ENCODE measurements at places on chromosomes 1 and 21.

DNA sequence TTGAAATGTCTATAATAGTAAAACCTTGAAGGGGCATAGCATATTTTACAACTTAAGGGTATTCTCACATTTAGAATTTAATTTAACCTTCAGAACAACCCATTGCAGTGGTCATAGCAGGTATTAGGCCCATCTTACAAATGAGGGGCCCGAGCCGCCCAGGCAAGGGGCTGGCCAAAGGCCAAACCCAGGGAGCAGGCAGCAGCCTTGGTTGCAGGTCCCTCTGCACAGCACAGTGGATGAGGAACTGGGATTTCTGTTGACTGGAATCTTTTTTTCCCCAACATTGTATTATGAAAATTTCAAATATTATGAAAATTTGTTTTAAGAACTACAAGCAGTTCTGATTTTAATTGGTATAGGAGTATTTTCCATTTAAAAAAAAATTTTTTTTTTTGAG lies 33.2 kb downstream of the CCSAP start:
- no peak for DNase-seq

- no peak for DNase-seq
Measured at GRCh38 chr1:16116002-16116401, 39.9 kb downstream of the EPHA2 start.

- no peak for DNase-seq
Measured at GRCh38 chr1:91523482-91523881, 22.8 kb downstream of the CDC7 start.

- no peak for DNase-seq
Measured at GRCh38 chr1:151485685-151486255, 25.4 kb upstream of the CGN start.

DNA sequence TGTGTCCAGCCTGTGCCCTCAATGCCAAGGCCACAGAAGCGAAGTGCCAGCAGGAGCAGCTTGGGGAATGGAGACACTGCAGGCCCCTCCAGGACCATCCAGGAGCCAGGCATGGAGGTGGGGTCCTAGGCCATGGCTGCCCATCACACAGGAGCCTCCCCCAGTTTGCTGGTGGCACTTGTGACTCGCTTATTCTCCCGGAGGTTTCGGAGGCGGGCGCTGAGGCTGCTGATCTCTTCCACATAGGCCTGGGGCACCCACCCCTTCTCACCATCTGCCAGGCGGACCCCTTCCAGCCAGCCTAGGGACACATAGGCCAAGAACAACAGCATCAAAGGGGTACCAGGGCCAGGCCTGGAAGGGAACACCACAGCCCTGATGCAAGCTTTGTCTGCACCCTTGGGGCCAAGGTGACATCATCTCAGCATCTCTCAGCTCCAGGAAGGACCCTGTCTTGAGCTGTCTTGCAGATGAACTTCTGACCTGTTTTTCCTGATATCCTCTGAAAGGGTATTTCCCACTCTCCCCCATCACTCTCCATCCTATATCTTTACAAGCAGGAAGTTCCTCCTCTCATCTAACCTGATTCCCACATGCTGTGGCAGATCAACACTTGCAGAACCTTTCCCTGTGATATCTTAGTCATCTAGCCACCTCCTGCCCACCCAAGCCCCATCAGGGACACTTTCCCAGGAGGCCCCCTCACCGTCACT lies 13.9 kb downstream of the ARHGEF19 start:
- no peak for DNase-seq

GRCh38 chr21:43361127-43361492 lies 65.8 kb downstream of the SIK1 start:
- DNase-seq, result no peak

DNA sequence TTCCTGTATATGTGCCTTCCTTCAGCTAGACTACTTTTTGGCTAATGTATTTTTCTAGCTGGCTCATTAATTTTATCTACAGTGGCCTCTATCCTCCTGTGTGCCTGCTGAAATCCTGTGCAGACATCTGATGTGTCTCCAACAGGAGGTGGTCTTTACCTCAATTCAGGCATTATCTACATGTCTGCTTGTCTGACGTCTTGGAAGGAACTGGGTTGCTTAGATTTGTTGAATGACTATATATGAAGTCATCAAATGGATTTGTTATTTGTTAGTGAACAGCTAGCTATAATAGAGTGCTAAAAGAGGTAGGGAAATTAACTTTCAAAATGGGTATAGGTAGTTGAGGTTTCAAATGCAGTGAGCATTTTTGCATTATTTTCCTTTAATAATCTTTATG lies 6.7 kb downstream of the RPL5 start:
- DNase-seq, result no peak

- DNase-seq, result no peak
Measured at GRCh38 chr1:7922301-7922700, 18.3 kb downstream of the TNFRSF9 start.

DNA sequence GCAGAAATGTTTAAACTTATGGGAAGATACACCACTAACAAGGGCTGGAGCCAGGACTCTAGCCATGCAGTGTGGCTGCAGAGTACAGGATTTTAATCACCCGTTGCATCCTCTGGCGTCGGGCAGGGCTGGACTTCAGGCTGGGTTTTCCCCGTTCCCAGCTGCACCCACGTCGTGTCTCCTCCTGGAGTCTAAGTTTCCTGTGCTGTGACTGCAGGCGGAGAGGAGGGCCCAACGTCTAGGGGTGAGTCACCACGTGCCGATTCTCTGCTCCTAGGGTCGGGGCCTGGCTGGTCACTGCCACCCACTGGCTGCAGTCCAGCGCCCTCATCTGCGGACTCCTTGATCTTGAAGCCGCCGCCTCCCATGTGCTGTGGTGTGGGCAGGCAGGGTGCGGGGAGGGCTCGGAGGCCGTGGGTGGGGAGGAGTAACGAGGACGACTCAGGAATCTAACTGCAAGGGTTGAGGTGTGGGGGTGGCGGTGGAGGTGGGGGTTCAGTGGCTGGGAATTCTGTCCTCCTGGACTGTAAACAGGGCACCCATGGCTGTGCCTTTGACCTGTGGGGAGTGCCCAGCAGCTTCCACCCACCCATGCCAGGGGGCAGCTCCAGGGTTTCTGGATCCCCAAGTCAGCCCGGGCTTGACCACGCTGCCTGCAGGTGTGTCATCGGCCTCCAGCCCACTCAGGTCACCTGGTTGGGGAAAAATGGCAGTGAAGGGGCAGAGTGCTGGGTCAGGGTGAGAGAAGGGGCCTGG lies 77.8 kb downstream of the ALPL start:
- DNase-seq, result no peak

GRCh38 chr1:92219028-92219427 lies 1.3 kb downstream of the C1orf146 start:
- DNase-seq, result no peak

GRCh38 chr1:240935920-240936319 lies 324.0 kb upstream of the GREM2 start:
- no peak for DNase-seq

GRCh38 chr1:178544531-178544930 lies 31.6 kb downstream of the TEX35 start:
- DNase-seq, result no peak

- no peak for DNase-seq
Measured at GRCh38 chr1:63790989-63791388, 17.2 kb downstream of the ROR1 start.

DNA sequence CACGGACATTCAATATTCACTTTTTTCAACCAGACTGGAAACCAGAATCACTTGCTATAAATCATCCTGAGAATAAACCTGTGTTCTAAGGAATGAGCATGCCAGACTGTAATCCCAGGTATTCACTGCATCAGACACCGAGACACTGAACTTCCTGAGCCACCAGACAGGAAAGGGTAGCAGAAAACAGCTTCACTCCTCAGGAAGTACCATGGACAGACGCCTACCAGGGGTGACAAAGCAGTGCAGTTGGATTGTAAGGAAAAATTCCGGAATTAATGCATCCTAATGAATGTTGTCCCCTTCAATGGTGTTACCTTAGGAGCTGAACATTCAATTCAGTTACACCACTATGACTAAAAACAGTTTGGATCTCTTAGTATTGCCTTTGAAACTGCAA lies 156.1 kb downstream of the PIGK start:
- no peak for DNase-seq

DNA sequence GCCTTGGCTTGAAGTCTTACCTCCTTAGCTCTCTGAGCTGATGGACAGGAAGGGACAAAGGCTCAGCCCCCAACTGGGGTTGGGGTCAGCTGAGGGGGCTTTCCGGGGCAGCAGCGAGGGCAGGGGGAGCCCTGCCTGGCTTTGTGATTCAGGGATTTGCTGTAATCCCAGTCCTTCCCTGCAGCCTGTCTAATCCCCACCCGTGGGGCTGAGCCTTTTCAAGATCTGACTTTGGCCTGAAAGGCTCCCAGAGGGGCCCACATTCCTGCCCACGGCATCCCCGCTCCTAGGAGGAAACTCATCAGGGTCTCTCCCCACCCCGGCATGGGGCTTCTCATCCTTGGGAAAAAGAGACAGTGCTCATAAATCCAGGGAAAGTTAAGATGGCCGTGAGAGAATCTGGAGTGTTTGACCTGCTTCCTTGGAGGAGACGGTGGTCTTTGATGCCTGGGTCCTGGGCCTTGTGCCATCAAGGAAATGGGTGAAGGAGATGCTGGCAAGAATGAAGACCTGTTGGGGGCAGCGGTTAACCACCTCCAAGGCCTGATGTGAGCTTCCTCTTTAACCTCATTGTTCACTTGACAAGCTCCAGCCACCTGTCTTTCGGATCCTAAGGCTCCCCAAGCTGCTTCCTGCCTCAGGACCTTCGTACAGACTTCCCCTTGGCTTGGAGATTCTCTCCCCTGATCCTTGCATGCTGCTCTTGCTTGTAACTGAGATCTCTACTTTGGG lies 83.1 kb upstream of the WNT4 start:
- DNase-seq, result no peak

DNA sequence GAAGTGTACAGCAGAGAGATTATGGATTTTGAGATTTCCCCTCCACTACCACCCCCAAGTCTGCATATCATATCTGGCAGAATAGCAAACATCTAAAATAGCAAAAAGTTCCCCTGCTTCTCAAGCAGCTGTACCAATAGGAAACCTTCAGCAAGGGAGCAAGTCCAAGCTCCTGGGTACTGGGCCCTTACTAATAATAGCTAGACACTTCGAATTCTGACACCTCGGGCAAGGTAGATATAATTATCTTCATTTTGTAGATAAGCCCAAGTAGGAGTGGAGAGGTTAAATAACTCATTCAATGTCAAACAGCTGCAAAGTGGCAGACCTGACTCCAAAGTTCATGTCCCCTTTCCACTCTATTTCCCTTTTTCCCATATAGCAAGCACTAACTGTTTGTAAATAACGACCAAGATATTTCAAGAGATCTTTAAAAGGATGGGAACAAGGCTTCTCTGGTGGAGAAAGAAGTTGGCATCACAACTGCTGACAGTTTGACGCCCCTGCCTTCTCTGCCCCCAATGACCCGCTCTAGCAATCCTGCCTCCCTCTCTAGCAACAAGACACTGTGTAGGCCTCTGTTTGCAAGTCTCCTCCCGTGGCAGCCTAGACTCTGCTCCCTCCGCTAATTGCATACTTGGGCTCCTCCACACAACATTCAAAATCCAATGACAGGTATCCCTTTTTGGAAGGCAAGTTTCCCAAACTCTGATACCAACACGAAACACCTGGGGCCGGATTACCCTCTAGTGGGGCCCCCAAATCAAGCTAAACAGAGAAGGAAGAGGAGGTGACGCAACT lies 18.7 kb upstream of the ADAR start:
- no peak for DNase-seq

- no peak for DNase-seq
Measured at GRCh38 chr1:47682786-47683350, 245.0 kb downstream of the FOXD2 start.

GRCh38 chr1:63010913-63011660 lies 227.2 kb downstream of the ATG4C start:
- DNase-seq, result no peak
